ENCODE measurements at places on chromosomes 11 and 22. TPM values are rescaled to one million over a fixed set of nuclear protein-coding genes. Genes with fewer than 3 reads are reported as not detected.
A peak's percentile ranks its signal among the peaks of the same experiment; 100 is the strongest.

The APOBEC3A gene
- not detected for total RNA-seq

DNA sequence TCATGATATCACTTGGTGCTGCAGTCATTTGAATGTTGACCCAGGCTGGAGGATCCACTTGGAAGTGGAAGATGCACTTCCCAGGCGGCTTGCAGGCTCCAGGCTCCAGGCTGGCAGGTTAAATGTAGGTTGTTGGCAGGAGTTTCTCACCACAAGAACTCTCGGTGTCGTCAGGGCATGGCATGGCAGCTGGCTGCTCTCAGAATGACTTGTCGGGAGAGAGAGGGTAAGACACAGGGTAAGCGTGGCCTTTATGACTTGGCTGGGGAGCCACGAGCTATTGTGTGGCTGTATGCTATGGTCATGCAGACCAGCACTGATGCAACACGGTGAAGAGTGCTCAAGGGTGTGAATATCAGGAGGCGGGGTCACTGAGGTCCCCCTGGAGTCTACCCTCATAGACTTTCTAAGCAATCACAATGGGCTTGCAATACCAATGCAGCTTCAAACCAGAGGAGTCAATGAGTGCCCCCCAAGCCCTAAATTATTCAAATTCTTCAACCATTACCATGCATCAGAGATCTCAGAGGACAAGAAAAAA lies 1027.7 kb downstream of the OPCML start:
- peak; percentile 3 for DNase-seq

GRCh38 chr11:109783840-109784239 lies 309.4 kb upstream of the ZC3H12C start:
- DNase-seq, result no peak

DNA sequence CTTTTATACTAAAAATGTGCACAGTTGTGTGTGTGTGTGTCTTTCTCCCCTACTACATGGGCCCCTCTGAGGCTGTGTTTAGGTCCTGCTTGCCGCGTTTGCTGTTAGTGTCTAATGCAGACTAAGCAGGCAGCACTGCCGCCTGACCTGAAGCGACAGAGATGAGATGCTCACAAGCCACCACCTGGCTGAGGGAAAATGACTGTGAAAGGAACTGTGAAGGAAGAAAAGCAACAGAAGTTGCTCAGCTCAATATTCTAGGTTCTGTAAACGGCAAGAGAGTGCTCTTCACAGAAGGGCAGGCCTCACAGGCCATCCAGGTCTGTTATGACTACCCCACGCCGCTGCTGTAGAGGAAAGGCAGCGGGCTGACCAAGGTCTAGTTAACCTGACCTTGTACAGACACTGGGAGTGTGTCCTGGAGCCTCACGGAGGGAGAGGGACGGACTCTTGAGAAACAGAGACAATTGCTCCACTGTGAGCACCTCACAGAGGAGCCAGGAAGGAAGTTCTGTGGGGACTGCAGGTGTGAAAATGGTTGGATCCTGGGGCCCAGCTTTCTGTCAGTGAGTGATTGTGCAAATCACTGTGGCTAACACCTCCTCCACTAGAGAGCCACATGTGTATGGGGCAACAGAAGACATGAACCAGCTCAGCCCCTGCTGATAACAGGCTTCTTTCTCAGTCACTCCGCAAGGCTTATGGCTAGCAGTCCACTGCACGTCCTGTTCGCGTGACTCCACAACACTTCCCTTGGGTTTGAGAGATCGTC lies 31.3 kb upstream of the YPEL1 start:
- no peak for DNase-seq
